ENCODE measurements at places on chromosomes 5 and 9. TPM values are rescaled to one million over a fixed set of nuclear protein-coding genes. Genes with fewer than 3 reads are reported as not detected.

PRUNE2 gene
- 0.06 TPM for total RNA-seq

FOXD4 gene
- 0.44 TPM for total RNA-seq

PGM5 gene
- not detected for total RNA-seq

SLC35A4 gene
- 77.6 TPM for total RNA-seq

BTNL9 gene
- 1.0 TPM for total RNA-seq

PCDHA13 gene
- 0.17 TPM for total RNA-seq

PCDHGA4 gene
- 0.08 TPM for total RNA-seq

IL13 gene
- not detected for total RNA-seq

ANKRD34B gene
- not detected for total RNA-seq
